ENCODE measurements at places on chromosomes 4 and X.

DNA sequence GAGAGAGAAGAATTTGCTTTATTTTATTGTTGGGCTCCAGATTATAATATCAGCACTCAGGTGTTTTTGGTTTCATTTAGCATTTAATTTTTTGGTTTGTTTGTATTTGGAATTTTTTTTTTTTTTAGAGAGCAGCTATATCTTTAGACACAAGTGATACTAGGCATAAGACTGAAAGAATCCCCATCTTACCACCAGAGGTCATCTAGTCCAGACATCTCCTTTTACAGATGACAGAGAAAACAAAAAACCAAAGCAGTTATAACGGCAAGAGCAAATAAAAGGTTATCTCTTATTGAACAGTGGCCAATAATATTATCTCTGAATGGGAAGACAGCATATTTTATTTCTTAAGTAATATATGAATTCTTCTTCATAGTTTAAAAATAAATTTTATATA lies 22.8 kb downstream of the USP38 start:
- DNase-seq = no peak

DNA sequence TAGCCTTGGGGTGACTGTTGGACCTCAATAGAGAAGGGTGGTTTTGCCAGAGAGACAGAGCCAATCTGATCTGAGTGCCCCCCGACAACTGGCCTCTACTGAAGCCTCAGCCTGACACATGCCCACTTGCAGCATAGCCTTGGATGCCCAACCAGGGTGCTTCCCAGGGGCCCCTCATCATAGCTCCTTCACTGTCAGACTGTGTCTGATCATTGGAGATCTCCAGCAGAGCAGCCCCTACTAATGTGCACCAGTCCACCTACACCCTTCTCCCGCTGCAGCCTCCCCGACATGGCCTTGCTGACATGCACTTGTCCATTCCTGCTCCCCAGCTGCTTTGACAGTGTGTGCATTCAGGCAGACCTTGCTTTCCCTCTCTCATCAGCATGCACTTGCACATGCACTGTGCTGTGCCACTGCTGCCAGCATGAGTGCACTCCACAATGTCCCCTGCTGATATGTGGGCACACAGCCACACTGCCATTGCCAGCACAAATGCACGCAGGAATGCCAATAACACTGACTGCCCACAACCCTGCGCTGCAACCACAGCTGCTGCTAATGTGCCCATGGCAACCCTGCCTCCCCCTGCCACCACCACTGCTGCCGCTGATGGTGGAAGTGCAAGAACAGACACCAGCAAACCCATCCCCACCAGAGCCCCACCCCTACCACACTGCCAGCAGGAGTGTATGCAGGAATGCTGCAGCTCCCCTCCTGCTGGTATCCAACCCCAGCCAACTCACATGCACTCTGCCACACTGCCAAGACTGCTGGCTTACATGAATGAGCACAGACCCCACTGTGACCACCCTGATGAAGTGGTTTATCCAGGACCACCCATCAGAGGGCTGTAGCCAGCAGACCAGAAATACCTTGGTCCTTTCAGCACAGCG lies 68.1 kb upstream of the ZMAT1 start:
- DNase-seq = no peak

DNA sequence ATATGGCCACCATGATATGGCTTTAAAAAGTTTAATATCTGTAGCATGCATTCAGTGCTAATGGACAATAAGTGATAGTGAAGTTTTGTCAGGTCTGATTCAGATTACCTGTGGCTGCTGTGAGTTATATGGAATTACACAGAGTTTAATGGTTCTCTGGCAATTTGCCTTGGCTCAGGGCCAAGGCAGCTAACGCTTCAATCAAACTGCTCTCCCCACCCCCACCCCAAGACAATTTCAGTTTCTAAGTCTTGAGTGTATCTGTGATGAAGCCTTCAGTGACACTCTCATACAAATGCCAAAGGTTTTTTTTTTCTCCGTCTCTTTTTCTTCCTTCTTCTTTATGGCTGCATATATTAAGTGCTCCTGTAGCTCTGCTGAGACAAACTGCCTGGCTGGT lies 106.6 kb downstream of the SHROOM4 start:
- DNase-seq = no peak

DNA sequence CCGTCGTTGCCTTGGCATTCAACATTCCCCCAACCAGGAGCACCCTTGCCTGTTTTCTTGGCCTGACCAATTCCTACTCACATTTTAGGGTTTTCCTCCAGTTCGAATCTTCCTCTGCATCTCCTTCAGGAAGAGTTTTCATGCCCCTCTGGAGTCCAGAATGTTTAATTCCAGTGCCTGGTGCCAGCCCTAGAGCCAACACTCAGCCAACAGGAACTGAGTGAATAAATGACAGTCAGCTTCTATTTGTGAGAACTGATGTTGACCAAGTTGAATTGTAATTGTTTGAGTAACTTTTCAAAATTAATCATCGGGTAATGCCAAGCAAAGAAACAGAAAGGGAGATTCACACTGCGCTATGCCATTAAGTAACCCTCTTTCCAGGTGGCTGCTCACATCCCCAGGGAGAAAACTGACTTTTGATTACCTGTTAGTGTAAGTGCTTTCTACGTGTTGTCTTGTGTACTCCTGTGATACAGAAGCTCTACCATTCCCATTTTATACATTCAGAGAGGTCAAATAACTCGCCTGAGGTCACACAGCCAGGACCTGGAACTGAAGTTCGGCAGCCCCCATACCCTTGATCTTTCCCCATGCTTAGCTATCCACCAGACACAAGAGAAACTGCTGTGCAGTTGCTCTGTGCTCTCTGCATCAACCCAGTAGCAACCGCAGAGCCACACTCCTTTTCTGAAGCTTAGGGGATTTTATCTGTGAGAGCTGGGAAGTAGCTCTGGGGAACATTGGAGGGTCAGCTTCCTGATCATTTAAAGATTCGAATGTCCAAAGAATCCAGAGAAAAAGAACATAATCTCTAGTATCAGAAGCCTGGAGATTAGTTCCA lies 19.0 kb upstream of the SLC2A9 start:
- no peak for DNase-seq

GRCh38 chr4:159047478-159048165 lies 55.3 kb upstream of the RAPGEF2 start:
- no peak for DNase-seq

DNA sequence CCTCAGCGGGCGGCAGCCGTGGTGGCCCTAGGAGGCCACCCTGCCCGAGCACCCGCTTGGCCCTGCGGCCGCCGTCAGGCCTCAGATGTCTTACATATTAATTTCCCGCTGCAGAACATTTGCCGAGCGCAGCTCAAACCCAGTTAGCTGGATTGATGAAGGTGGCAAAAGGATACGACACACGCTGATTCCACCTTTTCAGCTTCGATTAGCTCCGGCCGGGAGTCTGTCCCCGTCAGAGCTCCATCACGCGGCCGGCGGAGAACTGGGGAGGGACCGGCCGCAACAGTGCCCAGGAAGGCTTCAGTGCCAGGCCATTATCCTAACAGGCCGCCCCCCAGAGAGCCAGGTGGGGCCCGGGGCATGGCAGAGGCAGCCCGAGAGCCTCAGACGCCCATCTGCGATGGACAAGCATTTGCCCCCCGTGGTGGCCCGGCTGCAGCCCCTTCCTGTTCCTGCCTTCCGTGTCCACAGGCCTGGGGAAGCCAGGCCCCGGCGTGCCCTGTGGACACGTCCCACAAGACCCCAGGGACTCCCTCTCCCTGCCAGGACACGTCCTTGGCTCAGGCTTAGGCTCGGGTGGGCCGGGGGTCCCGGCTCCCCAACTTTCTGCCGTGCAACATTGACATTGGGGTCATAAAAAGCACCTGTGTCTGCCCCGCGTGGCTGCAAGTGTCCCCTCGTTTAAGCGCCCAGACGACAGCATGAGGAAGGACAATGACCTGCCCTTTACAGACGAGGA lies 133.8 kb upstream of the NKX1-1 start:
- no peak for DNase-seq

- DNase-seq = no peak
Observed at GRCh38 chrX:41314204-41314603, 19.8 kb upstream of the DDX3X start.

- no peak for DNase-seq
Observed at GRCh38 chr4:43776371-43776770, 672.2 kb downstream of the KCTD8 start.

- DNase-seq = no peak
Observed at GRCh38 chr4:109295081-109295480, 7.4 kb downstream of the COL25A1 start.

GRCh38 chr4:109967798-109968520 lies 55.3 kb downstream of the EGF start:
- no peak for DNase-seq

DNA sequence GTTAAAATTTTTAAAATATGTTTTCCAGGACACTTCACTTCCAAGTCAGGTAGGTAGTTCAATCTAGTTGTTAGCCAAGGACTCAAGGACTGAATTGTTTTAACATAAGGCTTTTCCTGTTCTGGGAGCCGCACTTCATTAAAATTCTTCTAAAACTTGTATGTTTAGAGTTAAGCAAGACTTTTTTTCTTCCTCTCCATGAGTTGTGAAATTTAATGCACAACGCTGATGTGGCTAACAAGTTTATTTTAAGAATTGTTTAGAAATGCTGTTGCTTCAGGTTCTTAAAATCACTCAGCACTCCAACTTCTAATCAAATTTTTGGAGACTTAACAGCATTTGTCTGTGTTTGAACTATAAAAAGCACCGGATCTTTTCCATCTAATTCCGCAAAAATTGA lies 49.7 kb downstream of the XIAP start:
- no peak for DNase-seq

GRCh38 chrX:7194606-7195005 lies 46.7 kb upstream of the PUDP start:
- DNase-seq = no peak

DNA sequence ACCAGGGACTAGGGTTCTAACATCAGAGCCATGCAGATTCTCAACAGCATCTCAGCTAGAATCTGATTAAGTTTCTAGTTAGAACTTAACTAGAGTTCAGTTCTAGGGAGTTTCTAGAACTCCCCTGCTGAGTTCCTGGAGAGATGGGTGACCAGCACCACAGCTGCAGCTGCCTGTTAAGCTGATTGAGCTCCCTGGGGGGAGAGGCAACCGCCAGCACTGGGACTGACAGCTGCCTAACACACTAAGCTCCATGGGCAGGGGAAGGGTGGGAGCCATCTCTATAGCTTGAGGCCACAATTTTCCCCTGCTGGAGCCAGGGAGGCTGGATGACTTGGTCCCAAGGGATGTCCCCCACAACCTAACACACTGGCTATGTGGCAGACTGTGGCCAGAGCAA lies 84.2 kb downstream of the CHIC1 start:
- no peak for DNase-seq

DNA sequence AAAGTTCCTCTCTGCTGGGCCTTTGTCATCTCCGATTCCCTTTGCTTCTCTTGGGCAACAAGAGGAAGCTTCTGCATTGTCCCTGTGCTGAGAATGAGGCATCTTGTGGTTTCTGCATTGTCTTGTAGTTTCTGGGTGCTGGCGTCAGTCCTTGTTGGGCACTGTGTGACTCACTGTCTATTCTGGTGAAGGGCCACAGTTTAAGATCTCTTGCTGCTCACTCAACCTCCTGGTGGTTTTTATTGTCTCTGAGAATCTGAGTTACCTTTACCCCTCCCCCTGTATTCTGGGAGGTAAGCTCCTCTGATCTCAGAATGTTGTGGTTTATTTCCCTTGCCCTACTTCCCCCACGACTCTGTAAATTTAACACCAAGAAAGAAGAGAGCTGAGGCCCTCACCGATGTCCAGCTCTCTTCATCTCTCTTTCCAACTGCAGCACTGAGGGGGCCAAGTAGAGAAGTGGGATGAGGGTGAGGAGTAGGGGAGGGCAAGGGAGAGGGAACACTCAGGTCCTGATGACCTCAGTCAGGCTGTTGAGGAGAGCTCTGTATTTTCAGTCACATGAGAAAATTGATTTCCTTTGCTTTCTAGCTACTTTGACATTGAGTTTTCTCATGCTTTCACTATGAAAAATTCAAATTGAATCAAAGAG lies 441.6 kb upstream of the PITX2 start:
- no peak for DNase-seq

- no peak for DNase-seq
Observed at GRCh38 chr4:95898226-95898625, 58.3 kb downstream of the PDHA2 start.
